Caco-2 (cell line): ENCODE measurements at places on chromosomes 11 and 22. TPM values are rescaled to one million over a fixed set of nuclear protein-coding genes. Genes with fewer than 3 reads are reported as not detected.

DNA sequence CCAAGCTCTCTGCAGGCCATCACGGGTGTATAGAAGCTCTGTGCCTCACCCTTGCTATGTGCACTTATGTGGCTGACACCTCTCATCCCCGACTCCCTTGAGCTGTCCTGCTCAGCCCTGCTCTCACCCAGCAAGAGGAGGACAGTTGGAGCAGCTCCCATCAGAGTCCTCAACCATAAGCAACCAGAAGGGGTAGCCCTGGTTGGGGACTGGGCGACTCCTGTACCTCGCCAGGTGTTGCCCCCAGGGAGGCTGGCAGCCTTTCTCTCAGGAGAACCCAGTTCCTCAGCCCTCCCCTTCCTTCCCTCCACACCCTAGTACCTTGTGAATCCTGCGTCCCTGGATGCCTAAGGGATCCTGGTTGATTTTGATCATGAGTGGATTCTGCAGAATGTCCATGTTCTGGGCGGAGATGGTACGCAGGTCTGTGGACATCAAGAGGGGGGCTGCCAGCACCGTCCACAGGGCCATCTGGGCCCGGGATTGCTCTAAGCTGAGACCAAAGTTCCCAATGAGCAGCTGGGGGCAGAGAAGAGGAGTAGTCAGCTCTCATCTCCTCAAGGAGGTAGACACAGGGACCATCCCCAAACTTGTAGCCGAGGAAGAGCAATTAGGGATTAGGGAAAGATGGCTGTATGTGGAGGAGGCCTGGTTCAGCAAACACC is 8.0 kb downstream of the NAGA start:
- no peak for DNase-seq

GRCh38 chr11:117281159-117281558 is 10.0 kb upstream of the BACE1-AS start:
- DNase-seq: no peak

DNA sequence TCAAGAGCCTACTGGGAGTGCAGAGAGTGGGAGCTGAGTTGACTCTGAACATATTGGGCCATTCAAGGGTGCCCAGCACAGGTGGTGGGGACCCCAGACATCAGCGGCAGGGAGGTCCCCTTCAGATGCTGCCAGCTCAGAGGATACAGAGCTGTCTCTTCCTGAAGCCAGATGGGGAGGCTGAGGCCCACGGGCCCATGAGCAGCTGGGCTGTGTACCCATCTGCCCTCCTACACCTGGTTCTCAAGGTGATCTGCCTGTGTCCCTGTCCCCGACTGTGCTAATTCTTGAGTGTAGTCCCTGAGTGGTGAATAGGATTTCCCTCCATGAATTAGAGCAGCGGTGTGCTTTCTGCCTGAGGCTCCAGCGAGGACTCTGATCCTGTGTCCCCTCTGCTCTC is 76.3 kb downstream of the MICAL2 start:
- no peak for DNase-seq

- DNase-seq: no peak
Observed at GRCh38 chr11:7889985-7890384, 41.1 kb downstream of the OR10A6 start.

GRCh38 chr11:115222863-115223530 is 281.2 kb downstream of the CADM1 start:
- DNase-seq: no peak

DNA sequence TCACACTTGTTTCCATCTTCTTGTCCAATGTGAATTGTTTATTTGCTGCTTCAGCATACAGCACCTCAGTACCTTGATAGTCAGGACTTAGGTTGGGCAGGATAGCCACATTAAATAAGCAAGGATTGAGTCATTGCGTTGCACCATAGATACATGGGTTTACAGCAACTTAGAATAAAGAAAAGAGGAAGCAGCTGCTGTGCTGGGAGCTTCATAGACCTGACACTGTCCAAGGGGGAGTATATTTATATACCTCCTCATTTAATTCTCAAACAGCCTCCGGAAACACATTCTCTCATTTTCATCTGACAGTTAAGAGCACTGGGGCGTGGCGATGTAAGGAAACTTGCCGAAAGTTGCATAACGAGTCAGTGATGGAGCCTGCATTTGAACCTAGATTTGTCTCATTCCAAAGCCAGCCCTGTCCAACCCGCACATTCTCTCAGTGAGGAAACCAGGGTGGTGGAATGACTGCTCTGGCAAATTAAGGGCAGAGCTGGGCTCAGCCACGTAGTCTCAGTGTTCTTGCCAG is 42.2 kb downstream of the UBASH3B start:
- no peak for DNase-seq

- DNase-seq: no peak
Observed at GRCh38 chr11:95145430-95146060, 55.9 kb downstream of the ENDOD1 start.

- no peak for DNase-seq
Observed at GRCh38 chr11:14750911-14751310, 107.3 kb downstream of the PDE3B start.

DNA sequence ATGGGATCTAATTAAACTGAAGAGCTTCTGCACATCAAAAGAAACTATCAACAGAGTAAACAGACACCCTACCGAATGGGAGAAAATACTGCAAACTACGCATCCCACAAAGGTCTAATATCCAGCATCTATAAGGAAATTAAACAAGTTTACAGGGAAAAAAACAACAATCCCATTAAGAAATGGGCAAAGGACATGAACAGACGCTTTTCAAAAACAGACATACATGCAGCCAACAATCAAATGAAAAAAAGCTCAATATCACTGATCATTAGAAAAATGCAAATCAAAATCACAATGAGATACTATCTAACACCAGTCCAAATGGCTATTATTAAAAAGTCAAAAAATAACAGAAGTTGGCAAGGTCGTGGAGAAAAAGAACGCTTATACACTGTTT is 117.5 kb downstream of the FCHSD2 start:
- no peak for DNase-seq

DNA sequence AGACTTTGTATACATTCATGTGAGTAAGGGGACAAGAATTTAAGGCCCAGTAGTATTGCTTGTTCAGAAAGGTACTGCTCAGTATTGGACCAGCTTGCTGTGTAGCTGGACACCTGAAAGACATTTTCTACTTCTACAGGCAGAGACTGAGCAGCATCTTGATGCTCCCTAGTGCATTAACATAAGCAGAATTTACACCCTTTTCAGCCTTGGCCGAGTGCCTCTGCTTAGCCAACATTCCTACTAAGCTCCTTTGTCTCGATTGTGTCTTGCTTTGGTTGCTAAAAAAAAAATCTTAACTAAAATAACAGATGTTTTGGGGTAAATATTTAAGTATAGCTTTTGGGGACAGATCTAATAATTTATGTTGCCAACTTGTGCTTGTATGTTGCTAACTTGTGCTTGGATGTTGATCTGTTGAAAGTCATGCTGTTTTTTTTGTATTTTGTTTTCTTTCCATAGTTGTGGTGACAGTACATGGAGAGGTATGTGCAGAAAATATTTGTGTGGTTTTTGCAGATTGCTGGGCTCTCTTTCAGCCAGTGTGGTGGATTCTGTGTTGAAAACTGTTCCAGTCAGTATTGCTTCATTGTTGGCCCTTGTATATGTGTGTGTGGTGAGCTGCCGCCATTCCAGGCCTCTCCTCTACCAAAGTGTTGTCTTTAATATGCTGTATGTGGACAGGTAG is 3.7 kb downstream of the PTS start:
- DNase-seq: no peak

UCP3 gene
- 0.84 and 1.2 TPM in 2 replicates for total RNA-seq

C1QTNF5 gene
- 0.56 and 1.2 TPM in 2 replicates for total RNA-seq
